Activated CD4-positive, alpha-beta T cell treated with anti-CD3 and anti-CD28 coated beads, Interleukin-2, amount 50 U/mL, for 24 hours (primary cell): ENCODE measurements at places on chromosomes 3 and 15.

GRCh38 chr3:2870724-2871333 is 239.3 kb downstream of the IL5RA start:
- DNase-seq = no peak

GRCh38 chr3:88626456-88627120 is 476.8 kb downstream of the C3orf38 start:
- no peak for DNase-seq

GRCh38 chr3:45414823-45415222 is 26.4 kb downstream of the LARS2 start:
- no peak for DNase-seq

- DNase-seq = no peak
These were observed 311.7 kb downstream of the CADM2 start for GRCh38 chr3:85270488-85270887.

DNA sequence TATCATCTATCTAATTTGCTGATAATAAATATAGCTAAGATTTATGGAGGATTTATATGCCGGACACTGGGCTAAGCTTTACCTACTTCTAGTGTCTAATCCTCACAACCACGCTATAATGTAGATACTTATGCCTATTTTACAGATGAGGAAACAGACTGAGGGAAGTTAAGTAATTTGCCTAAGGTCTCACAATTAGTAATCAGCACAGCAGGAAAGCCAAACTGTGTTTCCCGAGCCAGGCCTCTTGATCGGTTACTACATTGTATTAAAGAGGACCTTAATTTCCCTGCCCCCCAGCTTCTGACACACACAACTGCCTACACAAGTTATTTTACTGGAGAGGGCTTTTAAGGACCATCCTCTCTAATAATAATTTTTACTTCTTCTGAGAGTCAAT is 40.9 kb downstream of the ONECUT1 start:
- DNase-seq = no peak

DNA sequence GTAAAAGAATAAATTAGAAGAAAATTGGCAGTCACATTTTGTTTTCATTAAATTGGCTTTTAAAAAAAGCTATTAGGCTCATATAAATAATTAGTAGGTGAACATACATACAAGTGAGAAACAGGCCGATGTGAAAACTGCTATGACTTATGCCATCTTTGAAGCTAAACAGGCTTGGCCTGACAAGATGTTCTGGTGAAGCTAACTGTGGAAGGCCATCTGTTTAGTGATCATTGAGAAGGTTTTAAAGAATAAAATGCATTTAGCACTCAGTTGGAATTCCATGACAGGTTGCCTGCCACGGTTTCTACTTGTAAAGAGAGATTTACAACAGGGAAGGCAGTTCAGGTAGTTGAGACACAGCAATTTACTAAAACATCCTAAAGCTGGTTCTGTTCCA is 264.0 kb upstream of the AGTR1 start:
- no peak for DNase-seq

GRCh38 chr15:39499042-39499441 is 81.8 kb upstream of the THBS1 start:
- DNase-seq = no peak

DNA sequence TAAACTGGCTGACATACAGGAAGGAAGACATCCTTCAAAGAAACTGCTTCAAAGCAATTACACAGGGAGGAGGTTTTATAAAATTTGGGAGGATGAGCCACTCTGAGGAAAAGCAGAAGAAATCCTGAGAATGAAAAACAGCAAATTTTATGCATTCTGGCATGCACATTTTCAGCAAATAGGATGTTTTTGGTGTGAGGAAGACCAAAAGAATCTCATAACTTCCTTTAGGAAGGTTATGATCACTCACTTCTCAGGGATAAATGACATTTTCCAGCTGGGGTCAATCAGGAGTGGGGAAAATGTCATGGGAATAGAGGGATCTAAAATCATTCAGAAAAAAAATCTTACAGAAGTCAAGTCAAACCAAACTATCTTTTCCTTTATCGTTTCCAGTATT is 371.7 kb upstream of the CNTN6 start:
- DNase-seq = no peak

- no peak for DNase-seq
These were observed 910.2 kb downstream of the ROBO1 start for GRCh38 chr3:78857494-78858111.

DNA sequence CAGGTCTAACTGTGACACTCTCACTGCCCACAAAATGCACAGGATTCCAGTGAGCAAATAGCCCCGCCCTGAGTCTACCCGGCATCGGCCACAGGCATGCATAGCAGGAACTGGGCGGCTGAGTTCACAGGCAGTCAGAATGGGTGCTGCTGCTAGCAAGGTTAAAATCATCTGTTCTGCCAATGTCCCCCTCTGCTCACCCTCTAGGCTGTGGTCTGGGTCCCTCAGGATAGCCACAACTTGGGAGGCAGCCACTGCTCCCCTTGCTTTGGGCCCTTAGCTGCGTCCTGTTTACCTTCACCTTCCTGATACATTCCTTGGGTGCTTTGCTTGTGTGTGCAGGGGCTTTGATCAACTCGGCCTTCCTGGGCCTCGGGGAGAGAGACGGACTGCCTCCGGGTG is 232.9 kb upstream of the RGMA start:
- no peak for DNase-seq

GRCh38 chr3:53065841-53066480 is 20.1 kb upstream of the SFMBT1 start:
- no peak for DNase-seq

DNA sequence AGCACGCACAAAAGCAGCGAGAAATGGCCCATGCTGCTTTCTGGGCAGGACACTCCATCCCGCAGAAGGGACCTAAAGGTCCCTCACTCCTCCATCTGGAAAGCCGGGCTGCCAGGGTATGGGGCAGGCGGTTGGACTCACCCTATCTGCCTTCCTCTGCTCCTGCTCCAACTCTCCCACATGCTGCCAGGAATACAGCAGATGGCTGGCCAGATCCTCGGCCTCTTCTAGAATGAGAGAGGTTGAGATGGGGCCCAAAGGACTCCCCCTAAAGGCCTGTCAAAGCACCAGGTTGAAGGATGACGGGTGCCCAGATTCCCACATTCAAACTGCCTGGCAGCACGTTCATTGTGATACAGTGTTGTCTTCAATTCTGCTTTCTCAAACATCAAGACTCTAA is 85.1 kb upstream of the C2CD4B start:
- no peak for DNase-seq

GRCh38 chr3:101719604-101720185 is 4.7 kb upstream of the CEP97 start:
- DNase-seq = no peak

DNA sequence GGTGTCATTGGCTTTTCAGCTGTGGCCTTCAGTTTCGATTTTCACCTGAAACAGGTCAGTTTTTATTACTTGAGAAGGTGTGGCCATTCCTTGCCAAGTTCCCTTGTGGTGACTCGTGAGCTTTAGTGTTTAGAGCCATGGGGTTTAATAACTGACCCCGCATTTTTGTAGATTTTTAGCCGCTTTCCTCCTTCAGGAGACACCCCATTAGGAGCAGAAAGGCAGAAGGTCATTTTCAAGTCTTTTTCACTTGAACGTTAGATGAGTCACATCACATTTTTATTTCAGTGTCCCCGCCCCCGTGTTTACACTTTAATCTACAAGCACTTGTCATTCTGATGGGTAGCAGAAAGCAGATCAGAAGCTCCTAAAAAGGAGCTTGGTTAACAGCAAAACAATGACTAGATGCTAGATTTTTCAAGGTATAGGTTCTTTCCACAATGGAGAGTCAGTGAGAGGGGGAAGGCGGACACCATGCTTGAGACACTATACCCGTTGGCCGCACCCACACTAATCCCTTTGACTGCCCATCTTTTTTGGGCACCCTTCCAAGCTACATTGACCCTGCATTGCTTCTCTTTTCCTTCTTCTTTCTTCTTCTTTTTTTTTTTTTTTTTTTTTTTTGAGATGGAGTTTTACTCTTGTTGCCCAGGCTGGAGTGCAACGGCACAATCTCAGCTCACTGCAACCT is 132.7 kb downstream of the GHSR start:
- no peak for DNase-seq

DNA sequence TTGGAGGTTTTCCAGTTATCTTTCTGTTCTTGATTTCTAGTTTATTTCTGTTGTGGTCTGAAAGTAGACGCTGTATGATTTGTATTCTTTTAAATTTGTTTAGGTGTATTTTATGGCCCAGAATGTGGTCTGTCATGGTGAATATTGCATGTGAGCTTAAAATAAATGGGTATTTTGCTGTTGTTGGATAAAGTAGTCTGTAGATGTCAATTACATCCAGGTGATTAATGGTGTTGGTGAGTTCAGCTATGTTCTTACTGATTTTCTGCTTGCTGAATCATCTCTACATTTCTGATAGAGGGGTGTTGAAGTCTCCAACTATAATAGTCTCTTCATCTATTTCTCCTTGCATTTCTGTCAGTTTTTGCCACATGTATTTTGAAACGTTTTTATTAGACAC is 383.3 kb upstream of the SGO1 start:
- DNase-seq = no peak

GRCh38 chr3:152818027-152818426 is 16.9 kb upstream of the P2RY1 start:
- DNase-seq = no peak

DNA sequence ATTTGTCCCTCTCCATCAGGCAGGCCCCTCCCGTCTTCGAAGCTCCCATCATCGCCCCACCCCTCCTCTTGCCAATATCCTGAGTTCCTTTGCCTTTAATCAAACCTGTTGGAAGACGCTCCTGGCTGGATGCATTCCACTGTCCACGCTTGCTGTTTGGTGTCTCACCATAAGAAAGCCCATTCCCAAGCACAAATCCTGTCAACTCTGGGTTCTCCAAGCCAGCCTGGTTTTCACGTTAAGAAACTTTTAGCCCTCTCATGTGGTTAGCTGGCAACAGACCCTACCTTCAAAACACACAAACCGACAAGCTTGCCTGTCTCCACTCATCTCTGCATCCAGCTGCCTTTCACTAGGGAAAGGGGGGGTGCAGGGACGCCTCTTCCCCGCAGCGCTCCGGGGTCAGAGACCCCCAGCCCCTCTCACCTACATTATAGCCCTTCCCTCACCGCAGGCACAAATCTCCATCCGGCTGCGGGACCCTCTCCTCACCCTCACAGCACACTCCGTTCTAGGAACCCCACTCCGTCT is 1.1 kb downstream of the GORASP1 start:
- DNase-seq = no peak

DNA sequence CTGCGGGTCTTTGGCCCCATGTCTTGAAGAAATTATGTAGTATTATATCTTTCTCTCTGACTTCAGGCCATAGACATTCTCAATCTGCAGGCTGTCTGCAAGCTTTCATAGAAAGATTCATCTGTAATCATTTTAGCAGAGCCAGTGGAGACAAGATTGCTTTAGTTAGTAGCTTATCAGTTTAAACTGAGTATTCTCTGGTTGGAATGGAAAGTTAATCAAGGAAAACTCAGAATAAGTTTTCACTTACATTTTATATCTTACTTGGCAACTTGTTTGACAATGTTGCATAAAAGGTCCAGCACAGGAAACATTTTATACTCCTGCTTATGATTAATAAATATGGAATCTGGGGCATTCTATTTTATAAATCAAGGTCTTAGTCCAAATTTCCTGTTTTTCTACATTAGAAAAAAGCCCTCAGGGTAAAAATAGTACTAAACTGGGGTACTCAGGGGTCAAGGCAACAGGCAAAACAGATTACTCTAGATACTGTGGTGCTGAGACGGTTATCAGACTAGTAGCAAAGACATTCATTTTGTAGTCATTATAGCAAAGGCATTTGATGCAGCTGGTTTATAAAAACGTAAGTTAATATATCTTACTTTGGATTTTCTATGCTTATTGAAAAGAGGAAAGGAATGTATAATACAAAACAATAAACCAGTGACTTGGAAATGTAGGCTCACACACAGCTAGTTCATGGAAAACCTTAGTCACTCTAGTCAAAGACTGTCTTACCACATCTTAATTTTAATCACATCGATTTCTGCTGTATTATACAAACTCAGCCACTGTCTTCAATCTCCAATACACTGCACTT is 45.2 kb upstream of the FILIP1L start:
- DNase-seq = no peak

DNA sequence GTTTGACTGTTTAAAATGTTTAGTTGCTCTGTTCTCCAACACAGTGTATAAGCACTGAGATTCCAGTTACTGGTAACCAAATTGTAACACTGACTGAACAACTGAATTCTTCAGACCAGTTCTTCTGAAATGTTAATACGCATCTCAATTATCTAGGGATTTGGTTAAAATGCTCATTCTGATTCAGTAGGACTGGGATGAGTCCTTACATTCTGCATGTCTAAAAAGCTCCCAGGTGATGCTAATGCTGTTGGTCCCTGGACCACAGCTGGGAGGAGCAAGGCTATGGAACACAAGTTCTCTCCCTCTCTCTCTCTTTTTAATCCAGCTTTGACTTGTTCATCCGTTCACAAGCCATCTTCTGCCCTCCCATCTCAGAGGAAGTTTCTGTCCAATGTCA is 380.3 kb downstream of the MAGI1 start:
- no peak for DNase-seq

DNA sequence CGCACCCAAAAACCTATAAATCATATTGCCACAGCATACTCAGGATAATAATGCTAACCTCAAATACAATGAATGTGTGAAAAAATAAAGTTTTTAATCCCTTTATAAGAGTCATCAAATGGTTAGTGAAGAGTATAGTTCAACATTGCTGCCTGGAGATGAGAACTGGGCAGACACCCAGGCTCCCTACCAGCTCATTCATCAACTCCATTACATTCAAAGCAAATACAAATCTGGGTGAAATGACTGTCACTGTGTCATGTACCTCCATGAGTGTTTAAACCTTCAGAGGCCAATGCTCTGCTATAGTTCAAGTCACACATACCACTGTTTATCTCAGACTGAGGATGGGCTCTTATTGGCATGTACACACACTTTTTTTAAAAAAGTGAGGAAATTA is 167.2 kb upstream of the KCNMB2 start:
- DNase-seq = no peak

DNA sequence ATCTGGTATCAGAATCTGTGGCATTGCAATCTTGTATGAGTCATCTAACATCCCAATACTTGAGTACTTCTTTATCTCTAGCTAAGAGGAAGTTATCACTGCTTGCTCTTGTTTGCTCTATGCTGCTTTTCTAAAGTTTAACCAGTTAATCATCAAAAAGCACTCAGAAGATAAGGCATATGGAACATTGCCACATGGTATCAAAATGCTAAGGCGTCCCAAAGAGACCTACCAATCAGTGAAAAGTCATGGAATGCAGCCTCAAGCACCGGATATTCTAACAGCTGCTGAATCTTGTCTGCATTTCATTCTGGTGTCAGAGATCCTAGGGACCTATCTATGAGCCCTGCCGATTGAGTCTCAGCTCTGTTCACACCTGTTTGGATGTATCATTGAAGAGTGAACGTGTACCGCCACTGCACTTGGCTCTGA is 192.8 kb downstream of the ARPP21 start:
- no peak for DNase-seq

GRCh38 chr3:176951586-176952292 is 245.5 kb downstream of the TBL1XR1 start:
- no peak for DNase-seq
